ENCODE measurements at places on chromosomes 7 and 10. TPM values are rescaled to one million over a fixed set of nuclear protein-coding genes. Genes with fewer than 3 reads are reported as not detected.

DNA sequence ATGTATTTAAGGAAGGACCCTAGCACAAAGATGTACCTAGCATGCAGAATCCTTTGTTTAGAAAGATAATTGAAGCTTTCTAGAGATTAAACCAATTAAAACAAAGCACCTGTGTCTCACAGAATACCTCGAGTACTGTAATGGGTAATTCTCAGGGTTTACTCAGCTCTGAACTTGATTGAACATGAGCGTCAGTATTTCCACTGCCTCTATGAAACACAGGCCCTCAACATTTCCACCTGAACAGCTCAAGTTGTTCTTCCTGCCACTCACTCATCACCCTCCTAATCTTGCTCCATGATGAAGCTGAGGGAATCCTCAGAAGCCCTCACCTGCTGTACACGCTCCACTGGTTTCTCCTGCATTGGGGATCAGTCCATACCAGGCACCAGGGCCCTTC is 33.7 kb upstream of the FZD1 start:
- no peak for DNase-seq

DNA sequence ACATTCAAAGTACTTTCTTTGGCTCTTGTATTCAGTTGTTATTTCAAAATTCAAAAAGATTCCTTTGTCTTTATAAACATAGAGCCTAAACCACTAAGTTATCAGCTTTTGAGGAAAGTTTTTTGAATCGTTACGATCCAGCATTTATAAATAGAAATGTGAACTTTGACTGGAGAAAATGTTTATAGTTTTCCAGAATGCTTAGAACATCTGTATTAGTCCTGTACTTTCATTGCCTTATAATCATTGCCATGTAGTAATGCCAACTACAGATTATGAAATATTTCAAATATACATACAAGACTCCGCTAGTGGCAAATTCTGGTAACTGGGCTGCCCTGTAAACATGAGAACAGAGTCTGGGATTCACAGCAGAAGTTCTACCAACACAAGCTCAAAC is 191.3 kb upstream of the PRKCQ start:
- no peak for DNase-seq

The BTBD16 gene
- 1.3 TPM for total RNA-seq

GRCh38 chr7:43686991-43687390 is 42.3 kb downstream of the COA1 start:
- no peak for DNase-seq

The TMEM26 gene
- total RNA-seq, result 5.1 TPM

The ZSCAN21 gene
- 8.4 TPM for total RNA-seq

The OR2A5 gene
- total RNA-seq, result not detected

GRCh38 chr10:97664282-97664850 is 22.7 kb downstream of the AVPI1 start:
- DNase-seq, result no peak

- DNase-seq, result no peak
Measured at GRCh38 chr10:102375867-102376266, 19.6 kb upstream of the NFKB2 start.

DNA sequence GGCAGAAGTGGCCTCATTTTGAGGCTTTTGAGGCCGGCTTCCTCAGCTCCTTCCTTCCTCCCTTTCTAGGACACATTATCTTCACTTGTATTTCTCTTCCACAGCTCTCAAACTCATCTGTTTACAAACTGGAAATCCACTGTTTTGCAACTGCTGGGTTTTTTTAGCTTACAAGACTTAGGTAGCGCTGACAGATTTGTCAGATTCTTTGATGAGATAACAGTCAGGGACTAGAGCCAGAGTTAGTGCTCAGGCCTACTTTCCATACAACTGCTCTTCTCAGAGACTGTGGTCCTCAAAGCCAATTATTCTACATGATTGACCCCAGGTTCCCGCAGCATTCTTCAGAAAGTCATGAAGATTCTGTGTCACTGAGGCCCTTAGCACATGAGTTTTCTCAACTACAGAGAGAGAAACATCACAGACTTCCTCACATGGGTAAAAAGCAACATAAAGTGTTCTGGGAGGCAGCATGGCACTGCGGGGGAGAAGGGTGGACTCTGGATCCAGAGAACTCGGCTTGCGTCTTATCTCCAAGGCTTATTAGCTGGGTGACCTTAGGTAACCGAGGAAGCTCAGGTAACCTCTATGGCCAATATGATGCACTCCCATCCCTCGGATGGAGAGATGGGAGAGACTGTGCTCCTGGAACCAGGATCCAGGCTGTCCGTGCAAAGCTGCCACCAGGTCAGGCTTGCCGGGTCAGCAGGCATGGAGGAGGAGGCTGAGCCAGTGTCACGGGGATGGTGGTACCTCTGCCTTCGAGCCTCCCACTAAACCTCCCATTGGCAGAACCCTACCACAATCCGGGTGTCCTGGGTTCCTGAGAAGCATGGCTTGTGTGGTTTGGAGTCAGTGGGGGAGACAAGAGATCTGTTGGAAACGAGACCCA is 10.5 kb downstream of the DDC start:
- no peak for DNase-seq

DNA sequence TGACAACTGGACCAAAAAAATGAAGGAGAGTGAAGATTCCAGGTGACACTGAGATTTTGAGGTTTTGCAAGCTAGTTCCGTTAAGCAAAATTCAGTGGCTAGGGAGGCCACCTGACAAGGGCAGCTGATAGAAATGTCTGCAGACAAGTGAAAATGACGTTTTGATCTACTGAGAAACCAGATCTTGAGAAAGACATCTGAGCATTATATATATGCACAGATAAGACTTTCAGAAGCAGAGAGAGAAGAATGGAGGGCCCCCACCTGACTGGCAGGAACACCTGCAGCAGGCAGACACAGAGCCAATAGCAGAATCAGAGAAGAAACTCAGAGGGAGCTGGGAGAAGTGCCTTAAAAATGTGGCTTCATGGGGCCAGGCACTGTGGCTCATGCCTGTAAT is 76.1 kb upstream of the LRGUK start:
- DNase-seq, result no peak

The YAE1 gene
- total RNA-seq, result 27.2 TPM

- no peak for DNase-seq
Measured at GRCh38 chr7:105473163-105473562, 48.9 kb downstream of the PUS7 start.

The HGF gene
- total RNA-seq, result 4.7 TPM

DNA sequence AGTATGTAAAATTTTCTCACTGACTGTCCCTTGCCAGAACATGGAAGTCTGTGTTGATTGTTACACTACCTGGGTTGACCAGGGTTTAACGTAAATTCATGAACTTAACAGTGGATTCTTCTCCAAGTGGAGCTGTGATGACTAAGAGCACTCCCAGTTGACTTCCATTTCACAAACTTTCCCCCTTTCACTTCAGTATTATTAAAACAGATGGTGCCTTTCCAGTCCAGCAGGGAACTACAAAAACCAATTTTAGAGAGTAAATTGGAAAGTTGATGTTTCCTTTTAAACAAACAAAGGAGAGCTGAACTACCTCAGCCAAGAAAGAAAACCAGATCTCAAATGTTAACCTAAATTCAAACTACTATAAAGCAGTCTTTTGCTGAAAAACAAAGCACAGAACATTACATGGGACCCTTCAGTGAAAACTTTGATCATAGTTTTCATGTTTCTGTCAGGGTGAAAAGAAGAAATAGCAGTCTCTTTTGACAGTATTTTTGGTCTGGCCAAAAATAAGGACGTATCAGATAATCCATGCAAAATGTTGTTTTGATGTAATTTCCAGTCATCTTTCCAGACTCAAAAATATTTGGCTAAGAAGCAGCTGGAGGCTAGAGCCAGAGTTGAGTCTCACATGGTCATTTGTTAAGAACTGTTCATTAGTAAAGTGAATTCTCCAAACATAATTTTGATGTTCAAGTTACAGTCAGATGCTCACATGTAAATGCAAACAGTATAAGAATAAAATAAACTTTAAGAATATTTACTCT is 479.9 kb upstream of the AKR1E2 start:
- DNase-seq, result peak; percentile 54

Measured in skin of body (tissue), 3 donors.